ENCODE measurements at places on chromosomes 12 and 14.

- DNase-seq, result no peak
Observed at GRCh38 chr12:67354966-67355365, 85.8 kb downstream of the CAND1 start.

DNA sequence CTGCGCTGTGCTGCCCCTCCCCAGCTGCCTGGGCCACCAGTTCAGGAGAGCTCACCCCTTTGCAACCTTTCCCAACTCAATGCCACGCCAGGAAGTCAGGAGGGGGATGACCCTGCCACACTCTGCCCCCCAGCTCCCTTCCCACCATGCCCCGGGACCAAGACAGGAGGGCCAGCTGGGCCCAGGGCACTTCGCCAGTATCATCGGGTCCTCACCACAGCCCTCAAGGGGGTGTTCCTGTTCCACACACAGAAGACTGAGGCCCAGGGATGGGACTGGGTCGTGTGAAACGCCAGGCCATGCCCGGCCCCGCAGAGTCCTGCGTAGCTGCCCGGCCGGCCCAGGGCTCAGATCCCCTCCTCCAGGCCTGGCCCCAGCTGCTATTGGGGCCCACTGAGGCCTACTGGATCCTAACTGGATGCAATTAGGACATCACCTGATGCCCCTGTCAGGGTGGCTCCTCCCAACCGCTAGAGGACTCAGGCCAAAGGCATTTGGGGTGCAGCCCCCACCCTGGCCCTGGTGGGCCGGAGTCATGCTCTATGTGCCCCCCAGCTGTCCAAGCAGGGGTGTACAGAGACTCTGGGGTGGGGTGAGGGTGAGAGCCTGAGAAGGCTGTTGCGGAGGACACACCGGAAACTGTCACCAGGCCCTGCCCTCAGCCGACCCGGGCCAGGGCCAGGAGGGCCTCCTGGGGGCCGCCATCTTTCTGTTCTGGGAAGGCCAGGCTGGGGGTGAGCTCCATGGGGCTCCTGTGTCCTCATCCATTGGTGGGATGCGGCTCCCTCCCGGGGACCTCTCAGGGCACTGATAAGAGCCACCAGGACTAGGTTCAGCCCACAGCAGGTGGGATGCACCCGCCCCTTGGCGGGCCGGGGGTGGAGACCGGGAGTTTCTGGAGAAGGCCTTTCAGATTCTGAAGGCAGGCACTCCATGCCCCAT lies 29.3 kb upstream of the ANKRD9 start:
- no peak for DNase-seq

GRCh38 chr14:92040431-92041051 lies 682 bp upstream of the TRIP11 start:
- no peak for DNase-seq

GRCh38 chr12:22083167-22083566 lies 37.1 kb downstream of the CMAS start:
- no peak for DNase-seq

DNA sequence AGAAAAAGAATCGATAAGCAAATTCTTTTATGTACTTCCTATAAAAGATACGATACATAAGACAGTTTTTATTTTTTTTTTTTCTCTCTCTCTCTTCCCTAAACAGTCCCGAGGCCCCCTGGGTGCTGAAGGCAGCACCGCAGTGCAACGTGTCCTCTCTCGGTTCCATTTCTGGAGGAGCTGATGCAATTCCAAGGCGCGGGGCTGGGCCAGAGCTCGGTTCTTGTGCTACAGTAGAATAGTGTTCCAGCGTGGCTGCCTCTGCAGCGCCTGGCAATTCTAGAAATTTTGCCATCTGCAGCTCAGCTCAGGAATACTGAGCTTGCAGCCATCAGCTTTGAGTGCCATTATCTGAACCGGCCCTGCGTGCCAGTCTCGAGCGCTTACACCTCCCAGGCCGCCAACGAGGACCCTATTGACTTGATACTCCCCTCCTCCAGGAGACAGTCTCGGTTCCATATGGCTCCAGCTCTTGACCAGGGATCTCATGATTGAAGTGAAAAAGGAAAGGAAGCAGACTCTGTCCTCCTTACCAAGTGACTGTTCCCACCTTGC lies 630 bp downstream of the ALDH1L2 start:
- DNase-seq, result no peak

DNA sequence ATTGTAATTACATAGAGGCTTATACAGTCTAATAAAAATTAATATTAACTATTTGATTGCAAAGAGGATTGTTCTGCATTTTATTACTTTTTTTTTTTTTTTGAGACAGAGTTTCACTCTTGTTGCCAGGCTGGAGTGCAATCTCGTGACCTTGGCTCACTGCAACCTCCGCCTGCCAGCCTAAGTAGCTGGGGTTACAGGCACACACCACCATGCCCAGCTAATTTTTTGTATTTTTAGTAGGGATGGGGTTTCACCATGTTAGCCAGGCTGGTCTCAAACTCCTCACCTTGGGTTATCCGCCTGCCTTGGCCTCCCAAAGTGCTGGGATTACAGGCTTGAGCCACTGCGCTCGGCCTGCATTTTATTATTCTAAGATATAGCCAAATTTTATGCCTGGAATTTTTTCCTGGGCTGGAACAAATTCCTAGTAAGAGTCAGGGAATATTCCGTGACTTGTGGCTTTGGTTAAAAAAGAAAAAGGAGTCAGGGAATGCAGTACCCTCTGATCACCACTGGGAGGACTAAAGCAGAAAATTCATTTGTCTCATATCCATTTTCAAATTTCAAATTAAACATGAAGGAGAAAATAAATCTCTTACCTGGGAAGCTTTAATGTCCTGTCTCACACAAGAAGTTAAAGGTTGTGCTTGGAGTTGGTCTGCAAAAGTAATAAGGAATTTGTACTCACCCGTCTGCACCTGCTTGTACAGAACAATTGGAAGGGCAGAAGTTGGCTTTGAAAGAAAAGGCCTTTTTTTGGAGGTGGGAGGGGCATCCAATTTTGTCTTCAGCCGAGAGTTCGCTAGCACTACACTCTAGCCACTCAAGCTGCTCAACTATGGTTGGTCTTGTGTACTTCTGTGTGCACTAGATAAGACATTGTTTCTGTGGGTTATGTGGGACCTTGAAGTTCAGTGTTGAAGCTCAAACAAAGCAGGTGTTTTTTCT lies 8.7 kb downstream of the MARK3 start:
- DNase-seq, result no peak
